Caco-2 (cell line): ENCODE measurements at places on chromosomes 6 and 20.

- DNase-seq: no peak
Observed at GRCh38 chr6:124679387-124679786, 282.9 kb upstream of the RNF217 start.

GRCh38 chr6:53768636-53769035 lies 26.2 kb upstream of the LRRC1 start:
- no peak for DNase-seq

- DNase-seq: no peak
Observed at GRCh38 chr20:58987790-58988564, 6.9 kb downstream of the NELFCD start.

DNA sequence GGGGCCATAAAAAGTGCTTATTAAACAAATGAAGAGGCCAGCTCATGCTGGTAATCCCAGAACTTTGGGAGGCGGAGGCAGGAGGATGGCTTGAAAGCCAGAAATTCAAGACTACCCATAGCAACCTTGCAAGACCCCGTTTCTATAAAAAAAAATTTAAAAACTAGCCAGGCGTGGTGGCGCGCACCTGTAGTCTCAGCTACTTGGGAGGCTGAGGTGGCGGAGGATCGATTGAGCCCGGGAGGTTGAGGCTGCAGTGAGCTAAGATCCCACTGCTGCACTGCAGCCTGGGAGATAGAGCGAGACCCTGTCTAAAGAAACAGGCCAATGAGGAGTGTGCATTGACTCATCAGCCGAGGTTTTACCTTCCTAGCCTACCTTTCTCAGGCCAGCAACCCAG lies 15.2 kb downstream of the NPEPL1 start:
- DNase-seq: no peak

DNA sequence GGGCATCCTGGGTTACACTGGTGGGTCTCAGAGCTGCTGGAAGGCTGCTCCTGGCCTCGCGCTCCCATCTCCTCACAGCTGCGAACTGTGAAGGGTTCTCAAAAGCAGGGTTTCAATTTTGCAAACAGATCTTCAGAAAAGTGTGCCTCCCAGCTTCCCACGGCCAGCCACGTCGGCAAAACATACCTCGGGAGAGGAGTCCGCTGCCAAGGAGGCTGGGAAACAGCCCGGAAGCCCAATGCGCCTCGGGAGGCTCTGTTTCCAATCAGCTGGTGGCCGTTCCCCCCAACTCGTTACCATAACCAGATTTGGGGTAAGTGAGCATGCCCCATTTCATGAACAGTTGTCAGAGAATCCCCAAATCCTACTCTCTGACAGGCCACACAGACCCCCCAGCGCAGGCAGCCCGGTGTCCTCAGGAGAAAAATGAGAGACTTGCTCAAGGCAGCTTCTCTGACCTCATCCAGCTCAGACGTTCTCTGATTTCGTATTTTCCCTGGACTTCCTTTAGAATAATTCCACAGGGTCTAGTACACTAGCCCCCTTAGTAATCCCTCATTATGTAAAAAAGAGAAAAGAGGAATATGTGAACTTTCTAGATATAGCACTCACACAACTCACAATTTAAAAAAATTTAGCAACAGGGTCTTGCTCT lies 98.4 kb downstream of the SNX5 start:
- DNase-seq: no peak

- no peak for DNase-seq
Observed at GRCh38 chr20:52311209-52311794, 119.7 kb upstream of the ZFP64 start.

DNA sequence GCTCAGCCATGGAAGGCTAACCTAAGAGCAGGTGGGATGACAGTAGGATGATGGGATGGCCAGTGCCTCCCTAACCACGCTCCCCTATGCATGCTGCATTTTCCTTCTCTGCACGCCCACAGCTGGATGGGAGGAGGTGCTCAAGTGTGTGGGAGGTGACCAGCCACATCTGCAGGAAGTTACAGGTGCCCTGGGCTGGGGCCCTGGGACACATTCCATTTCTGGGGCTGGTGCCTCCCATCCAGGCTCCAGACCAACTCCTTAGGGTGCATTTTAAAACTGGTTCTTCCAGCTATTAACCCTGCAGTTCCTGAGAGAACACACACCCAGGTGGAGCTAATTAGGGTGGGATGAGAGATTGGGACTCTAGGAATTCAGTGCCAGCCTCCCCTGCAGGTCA lies 135.3 kb upstream of the ARMC2 start:
- DNase-seq: peak; percentile 79

DNA sequence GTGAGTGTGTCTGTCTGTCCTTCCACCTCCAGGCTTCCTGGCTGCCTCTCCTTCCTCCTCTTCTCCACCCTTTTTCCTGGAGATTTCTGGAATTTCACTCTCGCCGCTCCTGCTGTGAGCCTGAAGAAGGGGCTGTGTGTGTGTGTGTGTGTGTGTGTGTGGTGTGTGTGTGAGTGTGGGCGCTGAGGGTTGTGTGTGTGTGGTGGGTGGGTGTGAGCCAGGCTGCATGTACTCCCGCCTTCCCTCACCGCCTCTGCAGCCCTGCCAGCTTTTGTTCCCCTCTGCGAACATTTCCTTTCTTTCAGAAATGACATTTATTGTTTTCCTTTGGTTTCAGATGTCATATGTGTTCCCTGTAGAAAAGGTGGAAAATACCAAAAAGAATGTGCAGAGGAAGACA lies 76.0 kb downstream of the SRC start:
- no peak for DNase-seq

- DNase-seq: no peak
Observed at GRCh38 chr6:137148306-137149034, 25.0 kb downstream of the IL22RA2 start.

GRCh38 chr6:41937861-41938574 lies 3.6 kb downstream of the CCND3 start:
- DNase-seq: no peak

DNA sequence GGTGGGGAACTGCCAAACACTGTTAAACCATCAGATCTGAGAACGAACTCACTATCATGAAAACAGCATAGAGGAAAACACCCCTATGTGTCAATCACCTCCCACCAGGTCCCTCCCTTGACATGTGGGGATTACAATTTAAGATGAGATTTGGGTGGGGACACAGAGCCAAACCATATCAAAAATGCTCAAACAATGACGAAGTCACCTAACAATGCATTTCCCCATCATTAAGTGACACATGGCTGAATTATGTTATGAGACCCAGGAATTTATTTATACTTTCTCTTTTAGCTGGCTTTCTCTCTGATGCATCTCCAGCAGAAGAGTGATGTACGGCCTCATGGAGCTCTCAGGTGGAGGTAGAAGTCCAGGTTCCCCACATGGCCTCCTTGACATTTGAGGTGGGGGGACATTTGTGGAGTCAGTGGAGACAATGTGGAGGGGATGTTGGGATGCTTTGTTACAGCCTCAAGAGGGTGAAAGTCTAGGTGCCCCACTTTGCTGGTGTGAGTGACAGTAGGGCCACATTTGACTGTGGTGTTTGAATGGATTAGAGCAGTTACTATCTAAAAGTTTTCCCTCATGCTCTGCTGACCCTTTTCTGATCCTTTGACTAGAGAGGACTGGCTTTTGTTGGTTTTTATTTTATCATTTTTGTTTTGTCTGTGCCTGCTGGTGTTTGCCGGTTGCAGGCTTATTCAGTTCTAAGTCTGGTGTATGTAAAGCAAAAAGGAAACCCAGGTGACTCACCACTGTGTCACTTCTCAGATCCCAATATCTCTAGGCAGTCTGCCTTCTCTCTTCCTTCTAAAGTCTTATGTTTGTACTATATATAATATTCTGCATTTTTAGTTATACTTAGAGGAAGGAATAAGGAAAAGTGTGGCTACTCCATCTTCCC lies 18.5 kb upstream of the DCBLD1 start:
- DNase-seq: no peak

DNA sequence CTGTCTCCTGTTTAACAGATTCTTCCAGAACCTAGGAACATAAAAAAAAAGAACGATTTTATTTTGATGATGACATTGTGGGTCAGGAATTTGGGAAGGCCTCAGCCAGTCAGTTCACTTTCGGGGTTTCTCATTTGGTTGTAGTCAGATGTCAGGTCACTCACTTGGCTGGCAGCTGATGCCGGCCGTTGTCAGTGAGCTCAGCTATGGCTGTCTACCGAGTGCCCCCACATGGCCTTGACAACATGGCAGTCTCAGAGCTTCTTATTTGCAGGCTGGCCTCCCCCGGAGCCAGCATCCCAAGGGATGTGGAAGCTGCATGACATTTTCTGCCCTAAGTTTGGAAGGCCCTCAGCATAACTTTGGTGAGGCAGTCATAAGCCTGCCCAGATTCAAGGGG lies 11.5 kb downstream of the RNF217 start:
- DNase-seq: no peak

- peak; percentile 91 for DNase-seq
Observed at GRCh38 chr20:47785854-47786764, 828 bp upstream of the SULF2 start.

- DNase-seq: no peak
Observed at GRCh38 chr6:140445474-140446004, 1071.1 kb upstream of the CITED2 start.
